Activated naive CD4-positive, alpha-beta T cell (primary cell): ENCODE measurements at places on chromosomes 5 and 9.

GRCh38 chr9:15357050-15357653 is 50.1 kb upstream of the TTC39B start:
- DNase-seq: peak; percentile 5

- DNase-seq: no peak
These were observed 15.8 kb downstream of the TLN1 start for GRCh38 chr9:35716230-35716629.

DNA sequence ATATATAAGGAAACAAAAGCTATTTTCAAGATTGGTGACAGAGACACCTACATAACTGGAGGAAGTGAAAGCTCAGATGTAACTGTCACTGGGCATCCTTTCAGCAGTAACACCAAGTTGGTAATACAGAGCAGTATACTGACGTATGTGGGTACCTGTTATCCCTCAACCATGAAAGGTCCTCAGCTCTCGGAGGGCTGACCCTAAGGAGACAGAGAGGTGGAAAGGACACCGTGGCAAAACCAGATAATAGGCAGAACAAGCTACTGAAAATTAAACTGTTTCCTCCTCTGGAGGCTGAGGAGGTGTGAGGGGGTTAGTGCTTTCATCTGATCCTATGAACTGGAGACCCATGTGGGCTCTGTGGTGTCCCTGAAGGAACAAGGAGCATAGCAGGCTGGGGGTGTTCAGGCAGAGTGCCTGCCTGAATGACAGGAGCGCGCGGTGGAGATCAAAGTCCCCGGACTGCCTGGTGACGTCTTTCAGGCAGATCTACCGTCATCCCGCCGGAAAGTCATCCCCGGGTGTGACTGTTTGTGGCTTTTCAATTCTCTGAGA is 130.2 kb upstream of the FSTL4 start:
- no peak for DNase-seq

GRCh38 chr9:2041736-2042135 is 26.6 kb downstream of the SMARCA2 start:
- DNase-seq: no peak
